Neural cell (in vitro differentiated cells): ENCODE measurements at places on chromosomes 16 and 17. TPM values are rescaled to one million over a fixed set of nuclear protein-coding genes. Genes with fewer than 3 reads are reported as not detected.

PSMC5 gene
- 63.1 and 69.5 TPM in 2 replicates for polyA plus RNA-seq

CHD9NB gene
- polyA plus RNA-seq = 0.16 and 0.17 TPM in 2 replicates

TEKT1 gene
- 0.06 TPM in 1 of 2 replicates, not detected in the other for polyA plus RNA-seq

CHRNE gene
- polyA plus RNA-seq = 0.25 TPM in 1 of 2 replicates, not detected in the other

CDRT15 gene
- polyA plus RNA-seq = not detected in 2 replicates

ZFHX3 gene
- 26.4 and 27.7 TPM in 2 replicates for polyA plus RNA-seq

SLC35G6 gene
- not detected in 2 replicates for polyA plus RNA-seq

VTN gene
- 1.2 and 1.5 TPM in 2 replicates for polyA plus RNA-seq

TP53TG3F gene
- not detected in 2 replicates for polyA plus RNA-seq
